Activated CD4-positive, alpha-beta T cell treated with anti-CD3 and anti-CD28 coated beads for 24 hours (primary cell): ENCODE measurements at places on chromosomes 16 and 17.

GRCh38 chr16:80163339-80163738 lies 377.5 kb upstream of the DYNLRB2 start:
- DNase-seq, result no peak

- DNase-seq, result no peak
These were observed 48.0 kb downstream of the SMPD3 start for GRCh38 chr16:68400083-68400923.

GRCh38 chr17:9974448-9975381 lies 69.6 kb upstream of the RCVRN start:
- DNase-seq, result no peak

GRCh38 chr16:31868164-31868563 lies 5.4 kb upstream of the ZNF267 start:
- DNase-seq, result no peak

GRCh38 chr16:68644715-68645493 lies at the start of gene CDH3:
Gene CDH3, plus strand, starts transcription at chr16:68645310. Its CDS starts 70 bp downstream, at chr16:68645380.
- no peak for DNase-seq

GRCh38 chr16:31876951-31877828 lies 3.6 kb downstream of the ZNF267 start:
- no peak for DNase-seq

DNA sequence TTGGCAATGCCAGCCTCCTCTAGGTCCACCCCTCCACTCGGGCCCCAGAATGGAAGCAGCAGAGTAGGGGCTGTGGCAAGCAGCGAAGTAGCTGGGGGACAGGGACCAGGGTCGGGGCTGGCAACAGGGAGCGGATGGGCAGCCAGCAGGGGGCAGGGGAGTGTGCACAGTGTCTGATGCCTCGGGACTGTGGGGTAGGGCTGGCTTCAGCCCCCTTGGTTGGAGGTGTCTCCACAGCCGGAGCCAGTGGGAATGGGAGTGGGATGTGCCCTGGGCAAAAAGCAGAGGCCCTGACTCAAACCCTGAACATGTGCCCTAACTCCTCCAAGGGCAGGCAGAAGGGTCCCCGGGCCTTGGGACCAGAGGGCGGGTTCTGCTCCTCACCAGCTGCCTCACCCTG lies 18.5 kb upstream of the ARHGAP27 start:
- DNase-seq, result no peak

- no peak for DNase-seq
These were observed 75.5 kb upstream of the MED9 start for GRCh38 chr17:17401271-17401781.

- DNase-seq, result no peak
These were observed 19.5 kb downstream of the MAP1LC3B start for GRCh38 chr16:87411375-87412271.

- peak; percentile 22 for DNase-seq
These were observed 33.5 kb upstream of the BCO1 start for GRCh38 chr16:81204798-81205680.

DNA sequence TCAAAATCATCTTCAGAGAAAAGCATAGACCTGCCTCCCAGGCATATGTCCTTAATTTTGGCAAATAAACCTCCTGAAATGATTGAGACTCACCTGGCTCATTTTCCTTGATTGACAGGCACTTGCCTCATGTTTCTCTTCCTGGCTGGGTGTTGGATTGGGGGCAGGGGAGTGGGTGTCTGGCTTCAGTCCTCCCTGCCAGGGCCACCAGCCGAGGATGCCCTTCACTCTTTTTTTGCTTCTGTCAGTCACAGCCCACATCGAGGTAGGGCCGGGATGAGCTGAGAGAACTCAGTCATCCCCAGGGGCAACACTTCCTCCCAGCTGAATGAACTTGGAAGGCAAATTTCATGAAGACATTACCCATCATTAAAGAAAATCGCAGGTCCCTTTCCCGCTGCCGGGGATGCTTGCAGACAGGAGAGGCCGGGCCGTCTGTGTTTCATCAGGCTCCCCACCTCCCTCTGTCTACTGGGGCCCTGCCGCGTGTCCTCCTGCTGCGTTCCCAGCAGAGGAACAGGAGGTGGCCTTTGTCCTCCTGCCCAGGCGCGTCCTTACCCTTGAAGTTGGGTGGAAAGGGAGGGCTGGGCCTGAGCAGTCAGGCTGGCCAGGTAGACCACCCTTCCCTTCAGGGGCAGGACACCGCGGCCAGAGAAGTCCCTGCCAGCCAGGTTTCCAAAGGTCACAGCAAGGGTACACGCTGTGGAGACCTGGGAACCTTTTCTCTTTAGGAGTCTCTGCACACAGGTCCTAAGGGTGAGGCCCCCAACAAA lies 11.2 kb upstream of the DNAH17 start:
- DNase-seq, result no peak

DNA sequence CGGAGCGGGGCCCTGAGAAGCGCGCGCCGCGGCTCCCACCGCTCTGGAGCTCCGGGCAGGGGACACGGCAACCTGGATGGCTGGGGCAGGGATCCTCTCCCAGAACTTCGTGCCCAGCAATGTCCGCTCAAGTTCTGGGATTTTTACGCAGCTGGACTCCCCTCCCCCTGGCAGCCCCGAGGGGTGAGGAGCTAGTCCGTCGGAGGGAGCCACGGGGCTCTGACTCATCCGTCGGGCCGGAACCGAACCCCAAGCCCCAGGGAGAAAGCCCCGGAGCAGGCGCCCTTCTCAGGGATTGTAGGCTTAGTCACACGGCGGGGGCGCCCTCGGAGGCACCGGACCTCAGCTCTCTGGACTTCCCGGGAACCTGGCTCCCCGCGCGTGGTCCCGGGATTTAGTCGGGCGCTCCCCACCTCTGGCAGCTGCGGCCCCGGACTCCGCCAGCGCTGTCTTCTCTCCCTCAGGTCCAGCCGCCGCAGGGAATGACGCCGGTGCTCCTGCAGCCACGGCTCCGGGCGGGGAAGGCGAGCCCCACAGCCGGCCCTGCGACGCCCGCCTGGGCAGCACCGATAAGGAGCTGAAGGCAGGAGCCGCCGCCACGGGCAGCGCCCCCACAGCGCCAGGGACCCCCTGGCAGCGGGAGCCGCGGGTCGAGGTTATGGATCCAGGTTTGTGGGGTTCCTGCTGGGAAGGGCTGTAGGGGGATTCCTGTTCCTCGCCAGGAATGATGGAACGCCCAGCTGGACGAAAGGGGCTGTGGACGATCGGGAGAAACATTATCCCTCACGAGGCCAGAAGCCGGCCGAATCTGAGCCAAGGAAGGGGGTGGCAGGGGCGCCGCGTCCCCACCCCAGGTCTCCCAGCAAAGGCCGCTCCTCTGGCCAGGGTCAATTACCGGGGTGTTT lies 830 bp downstream of the SPHK1 start:
- DNase-seq, result peak; percentile 33

DNA sequence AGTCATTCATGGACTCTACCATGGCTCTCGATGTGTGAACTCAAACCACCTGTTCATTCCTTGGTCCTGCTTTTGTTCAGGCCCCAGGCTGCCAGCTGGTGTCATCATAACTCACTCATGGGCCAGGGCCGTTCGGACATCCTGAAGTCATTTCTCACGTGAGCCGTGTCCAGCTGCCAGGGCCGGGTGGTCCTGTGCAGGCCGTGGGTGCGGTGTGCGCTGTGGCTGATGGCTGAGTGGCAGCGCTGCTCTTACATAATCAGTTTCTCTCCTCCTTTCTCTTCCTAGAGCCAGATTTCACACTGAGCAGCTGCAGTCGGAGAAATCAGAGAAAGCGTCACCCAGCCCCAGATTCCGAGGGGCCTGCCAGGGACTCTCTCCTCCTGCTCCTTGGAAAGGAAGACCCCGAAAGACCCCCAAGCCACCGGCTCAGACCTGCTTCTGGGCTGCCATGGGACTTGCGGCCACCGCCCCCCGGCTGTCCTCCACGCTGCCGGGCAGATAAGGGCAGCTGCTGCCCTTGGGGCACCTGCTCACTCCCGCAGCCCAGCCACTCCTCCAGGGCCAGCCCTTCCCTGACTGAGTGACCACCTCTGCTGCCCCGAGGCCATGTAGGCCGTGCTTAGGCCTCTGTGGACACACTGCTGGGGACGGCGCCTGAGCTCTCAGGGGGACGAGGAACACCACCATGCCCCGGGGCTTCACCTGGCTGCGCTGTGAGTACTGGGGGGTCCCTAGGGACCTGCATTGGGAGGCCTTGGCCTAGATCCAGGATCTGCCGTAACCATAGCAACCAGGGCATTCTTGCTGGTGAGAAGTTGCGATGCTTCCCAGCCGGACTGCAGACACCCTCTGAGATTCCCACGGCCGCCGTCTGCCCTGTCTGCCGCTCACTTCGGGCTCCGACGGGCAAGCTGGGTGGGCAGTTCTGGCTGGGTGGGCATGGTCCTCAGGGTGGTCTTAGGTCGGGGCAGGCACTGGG lies at the start of gene IL34:
Gene IL34 (plus strand): TSS at position 300 of the 982 bp plus-strand sequence. CDS start 389 bp downstream, at position 689.
- no peak for DNase-seq

- DNase-seq, result no peak
These were observed 10.1 kb upstream of the MRPL38 start for GRCh38 chr17:75914643-75915267.

DNA sequence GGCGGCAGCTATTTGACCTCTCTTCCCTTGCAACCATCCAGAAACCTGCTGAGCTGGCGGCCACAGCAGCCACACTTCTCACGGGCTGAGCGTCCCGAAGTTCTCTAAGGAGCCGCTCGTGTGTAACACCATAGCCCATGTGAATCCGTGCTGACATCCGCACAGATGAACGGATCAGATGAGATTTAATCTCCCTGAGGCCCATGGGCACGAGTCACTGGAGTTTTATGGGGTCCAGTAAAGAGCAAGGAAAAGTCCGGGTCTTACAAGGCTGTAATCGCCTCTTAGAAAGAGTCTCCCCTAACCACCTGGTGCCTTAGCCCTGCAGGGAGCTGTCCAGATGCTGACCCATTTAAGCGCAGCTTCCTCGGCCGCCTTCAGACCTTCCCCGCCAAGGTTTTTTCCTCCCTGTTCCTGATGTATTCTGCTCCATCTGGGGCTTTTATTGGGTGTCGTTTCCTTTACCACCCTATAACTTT lies 5.5 kb upstream of the CACNG5 start:
- no peak for DNase-seq

DNA sequence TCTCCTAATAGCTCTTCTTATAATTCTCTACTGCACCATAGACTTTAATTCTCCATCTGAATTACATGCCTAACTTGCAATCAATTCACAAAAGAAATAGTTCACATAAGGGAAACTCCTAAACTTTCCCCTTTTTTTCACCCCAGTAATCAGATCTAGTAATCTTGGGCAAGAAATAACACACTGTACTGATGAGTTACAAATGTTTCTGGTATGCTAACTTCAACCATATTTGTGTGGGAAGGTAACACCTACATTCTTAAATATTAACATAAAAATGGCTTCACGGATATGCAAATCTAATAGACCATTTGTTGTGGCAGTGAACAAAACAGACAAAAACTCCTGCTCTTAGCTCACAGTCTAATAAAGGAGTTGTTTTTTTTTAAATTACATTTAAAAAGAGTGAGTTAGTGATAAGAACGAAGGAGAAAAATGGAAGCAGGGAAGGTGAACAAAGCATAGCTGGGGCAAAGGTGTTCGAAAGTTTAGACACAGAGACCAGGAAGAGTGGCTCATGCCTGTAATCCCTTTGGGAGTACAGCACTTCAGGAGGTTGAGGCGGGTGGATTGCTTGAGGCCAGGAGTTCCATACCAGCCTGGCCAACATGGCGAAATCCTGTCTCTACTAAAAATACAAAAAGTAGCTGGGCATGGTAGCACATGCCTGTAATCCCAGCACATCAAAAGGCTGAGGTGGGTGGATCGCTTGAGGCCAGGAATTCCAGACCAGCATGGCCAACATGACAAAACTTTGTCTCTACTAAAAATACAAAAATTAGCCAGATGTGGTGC lies 34.8 kb downstream of the CMTM3 start:
- DNase-seq, result no peak

DNA sequence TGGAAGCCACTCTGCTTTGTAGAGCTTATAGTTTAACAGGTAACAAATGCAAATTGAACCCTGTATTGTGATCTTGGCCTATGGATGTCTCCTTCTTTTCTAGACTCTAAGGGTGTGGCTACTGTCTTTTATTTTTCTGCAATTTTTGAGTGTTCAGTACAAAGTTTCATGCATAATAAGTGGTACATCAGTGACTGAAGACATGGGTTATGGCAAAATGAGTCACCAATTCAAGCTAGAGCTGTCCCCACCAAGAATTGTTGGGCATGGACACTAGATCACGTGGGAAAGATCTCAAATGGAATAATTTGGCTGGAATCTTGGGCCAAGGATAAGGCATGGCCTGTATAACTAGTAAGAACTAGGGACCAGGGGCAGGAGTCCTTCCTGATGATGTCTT lies 228.4 kb upstream of the N4BP1 start:
- no peak for DNase-seq

DNA sequence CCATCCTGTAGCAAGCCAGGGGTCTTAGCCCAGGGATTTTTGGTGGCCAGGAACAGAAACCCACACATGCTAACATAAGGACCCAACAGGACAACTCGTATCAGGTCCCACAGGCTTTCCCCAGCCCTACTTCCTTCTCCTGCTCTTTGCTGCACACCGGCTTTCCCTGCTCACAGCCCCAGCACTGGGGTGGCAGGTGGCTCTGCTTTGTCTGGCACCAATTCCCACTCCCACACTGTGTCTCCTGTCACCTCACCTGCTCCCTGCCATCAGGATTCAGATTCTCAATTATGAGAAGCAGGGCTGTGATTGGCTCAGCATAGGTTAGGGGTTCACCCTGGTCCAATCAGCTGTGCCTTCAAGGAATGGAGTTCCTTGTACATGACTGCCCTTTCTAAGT lies 94.1 kb downstream of the TMEM132E start:
- no peak for DNase-seq

DNA sequence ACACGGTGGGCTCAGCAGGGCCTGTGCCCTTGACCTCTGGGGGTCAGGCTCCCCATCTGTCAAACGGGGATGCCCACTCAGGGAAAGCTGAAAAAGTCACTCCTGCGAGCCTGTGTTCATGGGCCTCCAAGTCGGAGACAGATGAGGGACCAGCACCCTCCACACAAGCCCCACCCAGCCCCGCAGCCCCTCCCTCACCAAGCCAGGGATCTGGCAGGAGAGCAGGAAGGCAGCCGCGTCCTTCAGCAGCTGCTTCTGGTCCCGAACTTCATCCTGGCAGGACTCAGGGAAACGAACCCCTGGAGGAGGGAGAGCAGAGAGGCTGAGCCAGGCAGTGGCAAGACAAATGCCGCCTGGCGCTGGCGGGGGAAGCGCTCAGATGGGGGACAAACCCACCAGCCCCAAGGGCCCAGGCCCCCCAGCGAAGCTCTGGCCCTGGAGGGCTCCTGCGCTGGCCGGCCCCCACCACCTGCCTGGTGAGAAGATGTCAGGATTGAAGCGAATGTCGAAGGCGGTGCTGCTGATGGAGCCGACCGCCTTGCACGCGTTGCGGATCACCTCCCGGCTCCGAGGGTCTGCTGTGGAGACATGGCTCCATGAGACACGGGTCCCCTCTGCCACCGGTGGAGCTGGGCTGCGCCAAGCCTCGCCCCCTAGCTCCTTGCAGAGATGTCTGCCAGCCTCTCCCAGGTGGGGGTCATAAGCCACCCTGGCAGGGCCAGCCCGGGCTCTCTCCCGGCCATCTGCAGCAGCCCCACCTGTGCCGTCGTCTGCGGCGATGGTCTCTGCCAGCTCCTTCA lies 15.4 kb downstream of the CLUH start:
- no peak for DNase-seq
